ENCODE measurements at places on chromosomes 11 and 22. TPM values are rescaled to one million over a fixed set of nuclear protein-coding genes. Genes with fewer than 3 reads are reported as not detected.

OR51B5 gene
- not detected for total RNA-seq

EIF1AD gene
- total RNA-seq = 39.0 TPM

GAS2 gene
- total RNA-seq = 4.4 TPM

NR1H3 gene
- total RNA-seq = 14.2 TPM

MFNG gene
- 2.6 TPM for total RNA-seq

LGR4 gene
- 151 TPM for total RNA-seq

TRMT2A gene
- total RNA-seq = 29.3 TPM

PDE2A gene
- 1.9 TPM for total RNA-seq

OR4A47 gene
- total RNA-seq = not detected

NCR3LG1 gene
- total RNA-seq = 2.1 TPM

GRCh38 chr11:115396533-115396932 lies 107.7 kb downstream of the CADM1 start:
- no peak for DNase-seq

GRCh38 chr11:126282361-126282735 lies 545 bp upstream of the TIRAP start:
- no peak for DNase-seq

- DNase-seq = no peak
These were observed 45.5 kb downstream of the RAB30 start for GRCh38 chr11:83026229-83026628.

DNA sequence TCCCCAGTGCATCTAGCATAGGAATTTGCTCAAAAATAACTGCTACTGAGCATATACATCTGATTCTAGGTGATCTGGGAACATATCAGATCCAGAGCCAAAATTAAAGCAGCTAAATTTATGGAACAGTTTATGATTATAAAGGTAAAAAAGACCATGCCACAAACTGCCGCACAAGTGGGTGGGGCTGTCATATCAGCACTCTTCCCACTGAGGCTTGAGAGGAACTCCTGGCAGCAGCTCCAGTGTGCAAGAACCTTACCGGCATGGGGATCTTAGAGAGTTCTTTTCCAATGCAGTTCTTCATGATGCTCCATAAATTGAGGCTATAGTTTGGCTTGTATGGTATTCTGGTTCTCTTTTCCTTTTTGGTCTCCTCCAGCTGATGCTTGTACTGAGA lies 15.3 kb downstream of the OSBP start:
- DNase-seq = no peak

DNA sequence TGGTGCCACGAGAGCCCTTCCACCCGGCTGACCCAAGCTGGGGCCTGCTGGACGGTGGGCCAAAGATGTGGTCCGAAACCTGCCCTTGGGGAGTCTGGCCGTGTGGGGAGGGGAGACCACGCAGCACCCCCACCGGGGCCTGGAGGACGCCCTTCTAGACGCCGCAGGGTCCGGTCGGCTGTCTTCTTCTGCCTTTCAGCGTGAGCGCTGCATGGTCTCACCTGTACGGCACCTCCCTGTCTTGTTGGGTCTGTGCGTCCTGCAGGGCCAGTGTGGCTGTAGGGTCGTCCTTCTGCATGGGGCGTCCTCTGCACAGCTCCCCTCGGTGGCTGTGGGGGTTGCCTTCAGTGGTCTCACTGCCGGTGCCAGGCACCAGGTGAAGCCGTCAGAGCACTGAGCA lies 2.8 kb downstream of the BRSK2 start:
- no peak for DNase-seq

DNA sequence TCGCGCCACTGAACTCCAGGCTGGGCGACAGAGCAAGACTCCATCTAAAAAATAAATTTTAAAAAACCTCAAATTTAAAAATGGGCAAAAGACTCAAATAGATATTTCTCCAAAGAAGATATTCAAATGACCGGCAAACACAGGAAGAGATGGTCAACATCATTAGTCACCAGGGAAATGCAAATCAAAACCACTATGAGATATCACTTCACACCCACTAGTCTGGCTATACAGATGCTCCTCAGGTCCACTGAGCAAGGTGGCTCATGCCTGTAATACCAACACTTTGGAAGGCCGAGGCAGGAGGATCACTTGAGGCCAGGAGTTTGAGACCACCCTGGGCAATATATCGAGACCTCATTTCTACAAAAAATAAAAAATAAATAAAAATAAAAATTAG lies 43.3 kb upstream of the SLC35C1 start:
- DNase-seq = no peak

DNA sequence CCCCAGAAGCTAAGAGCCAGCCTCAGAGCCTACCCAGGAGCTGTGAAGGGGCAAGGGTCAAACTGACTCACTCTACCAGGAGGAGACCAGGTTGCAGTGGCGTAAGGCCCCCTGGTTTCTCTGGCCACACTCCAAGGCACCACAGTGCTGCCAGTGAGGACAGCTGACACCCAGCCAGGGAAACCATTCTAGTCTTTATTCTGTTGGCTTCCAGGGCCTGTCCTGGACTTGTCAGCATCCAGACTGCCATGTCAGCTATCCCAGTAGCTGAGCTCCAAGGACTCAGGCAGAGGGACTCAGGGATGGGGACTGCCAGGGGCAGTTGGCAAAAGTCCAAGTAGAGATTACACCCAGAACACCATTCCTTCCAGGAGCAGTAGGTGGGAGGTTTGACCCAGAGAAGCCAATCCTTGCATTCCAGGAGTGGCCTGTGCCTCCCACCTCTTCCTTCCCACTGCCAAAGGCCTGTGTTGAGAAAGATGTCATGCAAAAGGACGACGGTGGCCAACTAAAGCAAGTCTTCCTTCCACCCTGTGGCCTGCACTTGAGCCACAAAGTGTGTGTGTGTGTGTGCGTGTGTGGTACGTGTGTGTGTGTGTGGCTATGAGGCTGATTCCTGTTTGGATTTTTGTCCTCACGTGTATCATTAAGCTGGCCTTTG lies 3.6 kb upstream of the MAPK8IP1 start:
- DNase-seq = peak; percentile 63

DNA sequence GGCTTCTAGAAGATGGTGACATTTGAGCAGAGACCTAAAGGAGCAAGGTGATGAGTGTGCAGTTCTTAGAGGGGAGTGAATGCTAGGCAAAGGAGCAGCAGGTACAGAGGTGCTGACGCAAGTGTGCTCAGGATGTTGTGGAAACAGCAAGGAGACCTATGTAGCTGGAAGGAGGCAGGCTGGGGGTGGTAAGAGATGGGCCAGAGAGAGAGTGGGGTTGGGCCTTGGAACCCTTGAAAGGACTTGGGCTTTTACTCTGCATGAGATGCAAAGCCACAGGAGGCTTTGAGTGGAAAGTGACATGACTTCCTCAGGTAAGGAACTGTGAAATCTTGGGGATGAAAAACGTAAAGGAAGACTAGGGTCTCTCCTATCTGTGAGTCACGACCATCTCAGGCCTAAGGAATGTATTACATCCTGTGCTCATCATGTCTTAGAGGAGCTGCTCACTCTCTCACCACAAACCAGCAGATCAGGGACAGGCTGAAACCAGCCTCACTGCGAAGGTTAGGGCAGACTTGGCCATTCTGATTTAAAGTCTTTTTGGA lies 65.4 kb downstream of the MICAL2 start:
- DNase-seq = peak; percentile 92

DNA sequence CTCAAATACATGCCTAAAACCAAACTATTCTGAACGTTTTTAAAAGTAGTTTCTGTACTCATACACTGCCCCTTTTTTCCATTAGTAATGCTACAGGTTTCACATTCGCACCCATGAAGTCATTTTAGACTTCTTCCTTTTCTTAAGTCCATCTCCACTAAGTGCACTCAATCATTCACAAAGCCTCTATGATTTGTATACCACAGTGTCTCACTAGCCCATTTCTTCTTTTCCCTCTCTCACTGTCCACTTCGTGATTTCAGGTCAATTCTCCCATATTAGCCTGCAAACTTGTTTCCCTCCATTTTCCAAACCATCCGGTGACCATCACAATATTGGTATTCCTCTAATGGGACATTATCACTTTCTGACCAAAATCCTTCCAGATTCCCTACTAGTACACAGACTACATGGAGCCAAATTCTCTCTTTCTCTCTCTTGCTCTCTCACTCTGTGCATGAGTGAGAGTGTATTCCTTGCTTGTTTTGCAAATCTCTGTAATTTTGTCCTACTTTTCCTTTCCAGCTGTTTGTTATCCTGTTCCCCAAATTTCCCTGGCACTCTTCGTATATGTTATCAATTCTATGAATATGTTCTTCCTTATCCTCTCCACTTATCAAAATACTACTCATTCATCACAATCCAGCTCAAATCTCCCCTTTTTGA lies 3.4 kb upstream of the ZC3H12C start:
- DNase-seq = no peak

Measured in renal cortical epithelial cell (primary cell).